ENCODE measurements at places on chromosomes 5 and 9.

DNA sequence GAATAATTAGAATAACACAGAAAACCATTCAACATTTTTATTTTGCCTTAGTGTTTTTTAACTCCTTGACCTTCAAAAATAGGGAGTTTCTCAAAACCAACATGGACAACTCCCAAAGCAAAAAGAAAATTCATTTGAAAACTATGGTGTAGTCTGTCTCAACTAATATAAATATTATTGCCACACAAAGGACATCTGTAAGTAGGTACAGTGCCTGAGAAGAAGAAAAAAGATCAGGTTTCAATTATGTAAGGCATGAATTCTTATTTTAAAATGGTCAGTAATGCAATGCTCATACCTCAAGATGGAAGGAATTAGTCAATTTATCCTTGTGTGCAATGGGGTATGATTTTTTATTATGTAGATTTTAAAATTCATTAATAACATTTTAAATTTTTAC lies 109.6 kb upstream of the CNTLN start:
- no peak for DNase-seq

GRCh38 chr9:131312822-131313770 lies 23.6 kb downstream of the PLPP7 start:
- DNase-seq, result no peak

GRCh38 chr5:132411304-132412013 lies 41.9 kb downstream of the SLC22A5 start:
- no peak for DNase-seq

GRCh38 chr5:137751869-137752491 lies 2.2 kb downstream of the HNRNPA0 start:
- no peak for DNase-seq

- DNase-seq, result no peak
Observed at GRCh38 chr9:135971892-135972291, 10.7 kb upstream of the UBAC1 start.

DNA sequence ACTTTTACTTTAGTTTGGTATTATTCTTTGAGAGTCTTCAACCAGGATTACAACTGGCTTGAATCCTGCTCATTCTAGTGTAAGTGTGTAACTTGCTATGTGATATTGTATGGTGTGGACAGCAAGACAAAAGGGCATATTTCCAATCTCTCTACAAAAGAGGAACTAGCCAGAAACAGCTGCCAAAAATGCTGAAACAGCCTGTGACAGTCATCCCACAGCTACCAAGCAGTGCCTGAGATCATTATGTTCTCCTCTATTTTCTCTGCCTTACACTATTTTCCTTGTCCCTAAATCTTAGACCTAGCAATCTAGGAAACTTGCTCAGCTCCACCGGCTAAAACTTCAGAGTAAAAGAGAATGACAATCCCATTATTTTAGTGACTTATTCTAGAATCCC lies 42.8 kb downstream of the WDR41 start:
- no peak for DNase-seq

- no peak for DNase-seq
Observed at GRCh38 chr5:137453483-137454080, 45.5 kb downstream of the SPOCK1 start.

- DNase-seq, result no peak
Observed at GRCh38 chr5:72649449-72649848, 142.2 kb upstream of the ZNF366 start.

DNA sequence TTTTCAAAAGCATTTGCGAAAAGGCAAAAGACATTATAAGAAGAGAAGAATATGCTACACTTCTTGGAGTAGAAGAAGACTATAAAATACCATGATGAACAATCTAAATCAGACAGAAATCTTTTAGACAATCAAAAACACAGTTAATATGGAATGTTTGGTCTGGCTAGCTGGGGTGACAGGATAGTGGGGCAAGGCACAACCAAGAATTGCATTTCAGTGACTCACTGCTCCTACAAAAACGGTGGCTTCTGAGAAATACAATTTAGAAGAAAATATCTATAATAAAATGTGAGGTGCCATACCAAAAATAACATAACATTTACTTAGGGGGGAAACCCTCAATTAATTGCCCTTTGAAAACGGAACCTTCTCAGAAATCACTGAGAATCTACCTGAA lies 363.4 kb downstream of the NPR3 start:
- DNase-seq, result no peak

DNA sequence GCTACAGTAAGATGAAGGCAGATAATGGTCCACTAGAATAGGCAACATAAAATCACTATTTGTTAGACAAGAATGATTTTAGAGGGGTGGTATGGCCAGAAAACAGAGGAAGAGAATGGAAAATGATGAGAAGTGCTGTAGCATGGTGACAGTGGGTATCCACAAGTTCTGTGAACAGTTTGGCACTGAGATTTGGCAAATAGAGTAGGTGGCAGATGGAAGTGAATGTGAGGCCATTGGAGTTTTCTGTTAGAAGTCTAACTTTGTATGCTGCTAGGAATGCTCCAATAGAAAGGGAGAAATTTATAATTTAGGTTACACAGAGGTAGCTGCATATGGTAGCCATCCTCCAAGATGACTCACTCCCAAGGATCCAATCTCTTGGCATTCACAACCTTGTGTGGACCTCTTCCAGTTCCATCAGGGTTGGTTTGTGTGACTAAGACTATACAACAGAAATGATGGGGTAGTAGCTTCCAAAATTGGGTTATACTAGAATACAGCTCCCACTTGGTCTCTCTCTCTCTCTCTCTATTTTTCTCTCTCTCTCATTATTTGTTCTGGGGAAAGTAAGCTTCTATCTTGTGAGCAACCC lies 646.9 kb upstream of the ZNF608 start:
- DNase-seq, result no peak

Data from activated CD4-positive, alpha-beta T cell treated with anti-CD3 and anti-CD28 coated beads, Interleukin-2, amount 50 U/mL, for 24 hours (primary cell).